Right kidney (tissue), 9 donors: ENCODE measurements at places on chromosomes 2 and 18.

DNA sequence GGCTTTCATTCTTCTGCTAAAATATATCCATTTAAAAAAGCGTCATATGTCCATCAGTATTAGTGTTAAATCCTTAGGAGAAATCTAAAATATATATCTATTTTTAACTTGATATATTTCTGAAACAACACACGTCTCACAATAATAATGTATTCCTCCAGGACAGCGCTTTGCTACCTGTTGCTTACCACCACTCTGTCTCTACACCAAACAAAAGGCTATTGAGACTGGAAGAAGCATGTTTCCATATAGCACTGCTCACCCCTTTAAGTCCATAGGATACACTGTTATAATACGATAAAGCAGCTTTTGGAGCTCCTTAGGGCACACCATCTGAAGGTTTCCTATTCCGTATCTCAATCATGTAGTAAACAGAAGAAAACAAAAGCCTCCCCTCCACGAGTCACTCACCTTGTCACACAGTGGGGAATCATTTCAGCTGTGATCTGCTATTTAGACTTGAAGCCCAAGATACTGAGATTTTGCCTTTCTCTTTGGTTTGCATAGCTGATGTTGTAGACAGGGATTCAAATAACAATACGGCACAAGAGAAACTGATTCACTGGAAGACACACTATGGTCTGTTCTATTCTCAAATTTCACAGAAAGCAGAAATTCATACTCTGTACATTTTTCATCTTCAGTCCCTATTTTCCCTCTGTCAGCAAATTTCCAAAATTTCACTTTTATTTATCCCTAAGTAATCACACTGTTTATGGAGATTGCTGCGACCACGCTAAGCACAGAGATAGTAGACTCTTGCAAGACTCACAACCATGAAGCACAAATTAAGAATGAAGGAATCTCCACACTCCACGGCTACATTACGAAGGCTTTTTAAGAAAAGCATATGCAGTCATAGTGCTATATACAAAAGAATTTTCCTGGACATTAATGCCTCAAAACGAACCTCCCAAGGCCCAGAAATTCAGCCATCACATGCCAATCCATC, 187.1 kb downstream of the TCF4 start:
- no peak for DNase-seq

- DNase-seq: no peak
These were observed 414.3 kb upstream of the RGPD4 start for GRCh38 chr2:107412209-107412904.

DNA sequence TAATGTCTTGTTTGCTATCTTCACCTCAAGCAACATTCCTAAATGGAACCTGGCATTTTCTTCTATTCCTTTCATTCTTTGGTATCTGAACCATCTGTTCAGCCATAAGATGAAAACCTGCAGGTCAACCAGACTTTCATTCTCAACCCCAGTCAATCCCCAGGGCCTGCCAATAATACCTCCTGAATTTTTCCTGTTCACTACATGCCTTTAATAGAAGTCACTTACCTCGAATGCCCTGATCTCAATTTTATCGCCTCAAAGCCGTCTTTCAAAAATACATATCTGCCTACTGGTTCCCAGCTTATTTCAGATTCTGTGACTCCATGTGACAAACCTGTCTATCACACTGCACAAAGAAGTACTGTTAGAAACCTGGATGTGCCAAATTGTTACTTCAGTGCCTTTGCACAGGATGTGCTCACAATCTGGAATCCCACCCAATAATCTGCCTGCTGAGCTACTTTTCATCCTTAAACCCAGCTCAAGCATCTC, 22.6 kb downstream of the ST3GAL5 start:
- no peak for DNase-seq

- DNase-seq: no peak
These were observed 181.5 kb downstream of the GFPT1 start for GRCh38 chr2:69205491-69205890.

- no peak for DNase-seq
These were observed 38.1 kb downstream of the NAPG start for GRCh38 chr18:10563886-10564285.

DNA sequence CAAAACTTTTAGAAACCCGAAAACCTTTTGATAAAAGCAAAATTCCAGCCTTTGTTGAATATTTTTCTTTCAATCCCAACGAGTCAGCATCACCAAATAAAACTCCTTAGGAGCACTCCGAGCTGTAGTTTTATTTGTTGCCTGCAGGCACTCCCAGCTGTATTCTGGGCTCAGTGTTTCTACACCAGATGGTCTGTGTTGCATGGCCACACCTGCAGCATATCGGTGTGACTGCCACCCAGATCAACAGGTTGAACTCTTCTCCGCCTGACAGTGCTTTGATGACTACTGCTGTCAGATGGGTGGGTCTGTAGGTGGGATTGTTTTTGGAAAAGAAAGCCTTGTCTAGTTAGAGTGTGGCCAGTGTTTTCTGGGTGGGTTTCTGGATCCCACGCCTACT, 32.7 kb downstream of the APCDD1 start:
- no peak for DNase-seq

- DNase-seq: no peak
These were observed 78.9 kb downstream of the ZBTB7C start for GRCh38 chr18:48330016-48330991.

DNA sequence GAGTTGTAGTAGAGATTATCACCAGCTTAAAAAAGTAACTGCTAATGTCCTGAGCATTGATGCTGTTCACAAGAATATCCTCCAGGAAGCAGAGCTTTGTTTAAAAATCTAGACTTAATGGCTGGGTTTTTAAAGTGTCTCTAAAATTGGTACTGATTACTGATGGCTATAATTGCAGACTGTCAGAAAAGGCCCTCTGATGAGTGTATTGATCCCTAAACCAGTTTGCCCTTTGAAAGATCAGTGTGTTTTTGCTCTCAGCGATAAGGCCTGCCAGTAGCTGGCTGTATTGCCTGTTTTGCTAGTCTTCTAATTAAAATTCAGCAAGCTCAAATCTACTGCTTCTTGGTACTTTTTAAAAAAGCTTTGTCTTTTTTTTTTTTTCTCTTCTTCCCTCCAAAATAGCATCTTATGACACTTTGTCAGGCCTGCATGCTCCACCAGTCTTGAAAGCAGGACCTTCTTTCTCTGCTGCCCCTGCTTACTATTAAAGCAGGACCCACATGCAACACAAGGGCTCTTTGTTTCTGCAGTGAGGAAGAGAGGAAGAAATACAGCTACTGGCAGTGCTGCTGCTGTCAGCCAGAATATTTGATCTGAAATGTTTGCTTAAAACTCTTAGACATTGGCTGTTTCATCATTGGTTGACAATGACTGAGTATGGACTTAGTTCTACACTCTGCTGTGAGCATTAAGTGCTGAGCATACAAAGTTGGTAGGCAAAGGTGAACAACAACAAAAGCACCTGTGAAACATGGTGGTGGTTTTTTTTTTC, 1.8 kb downstream of the SEC11C start:
- no peak for DNase-seq

DNA sequence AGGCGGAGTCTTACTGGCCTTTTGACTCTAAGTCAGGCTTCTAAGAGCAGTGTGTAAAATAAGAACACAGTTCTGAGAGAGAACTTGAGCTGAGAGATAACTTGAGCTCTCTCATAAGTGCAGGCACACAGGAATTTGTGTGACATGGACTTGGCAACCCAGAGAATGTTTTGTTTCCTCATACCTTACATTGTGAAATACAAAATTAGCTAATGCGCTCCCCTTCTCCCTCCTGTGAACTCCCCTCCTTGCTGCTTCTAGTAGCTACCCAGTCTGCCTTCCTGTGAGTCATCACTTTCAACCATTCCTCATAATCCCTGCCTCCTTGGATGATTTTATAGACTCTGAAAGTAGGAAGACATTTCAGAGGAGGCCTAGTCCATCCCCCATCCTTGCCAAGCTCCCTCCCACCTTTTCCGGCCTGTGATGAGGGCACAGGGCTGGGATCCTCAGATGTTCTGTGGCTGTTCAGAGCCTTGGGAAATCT, 22.6 kb downstream of the FER1L5 start:
- DNase-seq: no peak

GRCh38 chr2:74585406-74586185, 31.1 kb downstream of the DOK1 start:
- no peak for DNase-seq

GRCh38 chr2:233453916-233454315, 99.6 kb downstream of the DGKD start:
- DNase-seq: no peak
